ENCODE measurements at places on chromosomes 4 and X.

- DNase-seq = no peak
Measured at GRCh38 chr4:8269535-8270417, at the start of gene HTRA3. HTRA3 (plus strand) TSS chr4:8269754; CDS start chr4:8269969, 215 bp downstream.

- DNase-seq = no peak
Measured at GRCh38 chr4:7674706-7675105, 240.0 kb upstream of the PSAPL1 start.

- DNase-seq = no peak
Measured at GRCh38 chr4:8534129-8534528, 46.1 kb upstream of the GPR78 start.

- DNase-seq = no peak
Measured at GRCh38 chrX:93594780-93595179, 78.6 kb downstream of the NAP1L3 start.

GRCh38 chr4:2818351-2818939, 25.2 kb upstream of the ADD1 start:
- no peak for DNase-seq

GRCh38 chr4:30001628-30002027, 718.5 kb upstream of the PCDH7 start:
- DNase-seq = no peak

DNA sequence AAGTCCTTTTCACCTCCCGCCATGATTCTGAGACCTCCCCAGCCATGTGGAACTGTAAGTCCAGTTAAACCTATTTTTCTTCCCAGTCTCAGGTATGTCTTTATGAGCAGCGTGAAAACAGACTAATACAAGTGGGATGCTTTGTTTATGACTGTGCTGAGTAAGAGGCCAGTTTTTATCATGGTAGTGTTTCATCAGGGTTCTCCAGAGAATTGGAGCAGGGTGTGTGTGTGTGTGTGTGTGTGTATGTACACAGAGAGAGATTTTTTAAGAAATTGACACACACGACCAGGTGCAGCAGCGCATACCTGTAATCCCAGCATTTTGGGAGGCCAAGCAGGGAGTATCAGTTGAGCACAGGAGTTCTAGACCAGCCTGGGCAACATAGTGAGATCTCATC, 34.6 kb upstream of the SLC2A9 start:
- no peak for DNase-seq

DNA sequence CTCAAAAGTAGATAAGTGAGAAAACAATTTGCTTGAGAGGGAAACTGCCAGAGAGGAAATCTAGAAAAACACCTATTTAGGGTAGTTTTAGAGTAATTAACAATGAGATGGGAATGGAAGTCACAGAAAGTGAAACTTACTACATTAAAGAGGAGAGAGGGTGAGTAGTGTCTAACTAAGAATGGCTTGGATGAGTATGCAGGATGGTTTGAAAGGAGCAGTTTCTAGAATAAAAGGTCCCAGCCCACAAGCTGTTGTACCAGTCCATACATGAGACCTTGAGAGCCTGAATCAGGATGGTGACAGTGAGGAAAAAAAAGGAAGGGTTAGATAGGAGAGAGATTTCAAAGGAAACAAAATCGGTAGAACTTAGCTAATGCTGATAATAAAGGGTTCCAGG, 1.3 kb downstream of the GAR1 start:
- no peak for DNase-seq

GRCh38 chr4:80268081-80268823, 1.8 kb downstream of the FGF5 start:
- no peak for DNase-seq

DNA sequence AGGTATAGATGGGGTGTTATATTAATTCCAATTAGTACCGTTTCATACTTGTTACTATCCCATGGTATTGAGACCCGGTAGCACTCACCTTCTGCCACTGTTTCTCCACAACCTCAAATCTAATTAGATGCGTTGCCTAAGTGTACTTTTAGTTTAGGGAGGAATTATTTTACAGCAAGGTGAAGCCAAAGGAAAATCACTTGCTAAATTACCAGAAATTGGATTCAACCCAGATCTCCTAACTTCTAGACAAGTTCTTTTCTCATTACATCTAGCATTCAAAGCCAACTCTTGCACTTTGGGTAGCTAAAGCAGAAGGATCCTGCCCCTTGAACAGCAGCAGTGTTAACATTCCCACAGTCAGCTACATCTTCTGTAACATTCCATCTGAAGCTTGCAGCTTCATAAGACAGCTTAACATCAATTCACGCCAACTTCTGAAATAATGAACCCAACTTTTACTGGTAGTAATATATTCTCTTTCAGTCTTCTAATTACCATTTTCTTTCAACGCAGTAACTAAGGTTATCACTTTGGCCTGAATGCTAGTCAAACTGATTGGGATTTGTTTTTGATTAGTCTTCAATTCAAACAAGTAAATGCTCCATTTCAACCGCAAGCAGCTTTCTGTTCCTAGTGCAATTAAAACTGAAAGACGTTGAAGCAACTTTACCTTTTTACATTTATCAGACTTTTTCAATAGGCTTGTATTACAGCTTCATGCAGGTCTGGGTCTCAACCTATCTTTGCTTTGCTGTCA, 934 bp upstream of the SEC31A start:
- DNase-seq = no peak

DNA sequence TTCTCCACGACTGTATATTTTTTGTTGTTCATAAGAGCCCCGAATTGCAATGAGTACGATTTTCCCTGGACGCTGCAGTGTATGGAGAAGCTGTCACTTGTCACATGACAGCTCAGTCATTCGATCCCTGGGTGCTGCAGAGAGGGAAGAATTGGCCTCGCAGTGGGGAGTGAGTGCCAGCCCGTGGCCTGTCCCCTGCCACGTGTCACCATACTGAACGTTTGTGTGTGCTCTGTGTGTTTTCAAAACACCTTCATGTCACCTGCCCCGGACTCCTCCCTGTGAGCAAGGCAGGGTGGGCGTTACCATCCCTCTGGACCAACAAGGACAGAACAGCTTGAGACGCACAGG, 77.9 kb downstream of the TBL1X start:
- no peak for DNase-seq

DNA sequence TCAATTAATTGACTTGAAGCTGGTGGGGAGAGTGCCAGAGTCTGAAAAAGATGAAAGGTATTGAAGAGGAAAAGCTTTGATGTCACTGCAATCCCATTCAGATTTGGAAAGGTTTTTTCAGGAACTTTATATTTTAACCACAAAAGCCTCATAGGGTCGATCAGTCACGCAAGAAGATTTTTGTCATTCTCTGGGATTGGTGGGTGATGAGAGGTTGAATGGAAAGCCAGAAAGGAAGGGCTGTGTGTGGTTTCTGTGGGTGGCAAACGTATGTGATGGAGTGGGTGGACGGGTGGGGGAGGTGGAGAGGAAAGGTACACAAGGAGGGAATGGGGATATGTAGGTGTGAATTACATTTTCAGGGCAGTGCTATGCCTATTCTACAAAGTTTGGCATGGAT, 173.8 kb upstream of the SCML1 start:
- DNase-seq = no peak

DNA sequence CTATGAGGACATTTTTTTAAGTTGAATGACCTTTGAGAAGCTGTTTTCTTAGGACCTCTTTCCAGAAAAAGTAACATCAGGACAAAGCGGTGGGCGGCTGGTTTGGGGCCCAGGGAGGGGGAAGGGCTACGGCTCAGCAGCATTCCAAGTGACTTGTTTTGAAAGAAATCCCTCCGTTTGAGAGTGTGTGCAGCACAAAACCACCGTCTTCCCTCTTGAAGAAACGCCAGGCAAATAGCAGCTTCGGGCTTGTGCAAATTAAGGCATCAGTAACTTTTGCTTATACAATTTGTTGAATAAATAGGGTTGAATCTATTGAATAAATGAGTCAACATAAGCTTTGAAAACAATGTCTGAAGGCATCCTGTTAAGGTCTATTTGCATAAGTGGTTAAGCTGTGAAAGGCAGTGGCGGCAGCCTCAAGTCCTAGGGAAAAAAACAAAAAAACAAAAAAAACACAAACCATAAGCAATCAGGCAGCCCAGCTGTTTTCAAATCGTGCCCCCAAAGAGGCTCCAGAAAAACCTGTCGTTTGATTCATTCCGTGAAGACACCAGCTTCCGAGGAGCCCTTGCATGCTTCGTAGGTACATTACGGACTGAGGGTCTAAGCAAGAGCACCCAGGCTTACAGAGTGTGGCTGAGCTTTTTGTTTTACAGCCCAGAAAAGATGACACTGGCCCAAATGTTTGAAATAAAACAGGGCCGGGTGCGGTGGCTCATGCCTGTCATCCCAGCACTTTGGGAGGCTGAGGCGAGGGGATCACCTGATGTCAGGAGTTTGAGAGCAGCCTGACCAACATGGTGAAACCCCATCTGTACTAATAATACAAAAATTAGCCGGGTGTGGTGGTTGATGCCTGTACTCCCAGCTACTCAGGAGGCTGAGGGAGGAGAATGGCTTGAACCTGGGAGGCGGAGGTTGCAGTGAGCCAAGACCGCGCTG, 103.7 kb downstream of the CRLF2 start:
- DNase-seq = no peak

GRCh38 chr4:121155893-121156292, 8.2 kb downstream of the TNIP3 start:
- DNase-seq = no peak
